Activated CD4-positive, alpha-beta T cell treated with anti-CD3 and anti-CD28 coated beads, Interleukin-2, amount 50 U/mL, for 24 hours (primary cell): ENCODE measurements at places on chromosomes 2 and 18.
A peak's percentile ranks its signal among the peaks of the same experiment; 100 is the strongest.

DNA sequence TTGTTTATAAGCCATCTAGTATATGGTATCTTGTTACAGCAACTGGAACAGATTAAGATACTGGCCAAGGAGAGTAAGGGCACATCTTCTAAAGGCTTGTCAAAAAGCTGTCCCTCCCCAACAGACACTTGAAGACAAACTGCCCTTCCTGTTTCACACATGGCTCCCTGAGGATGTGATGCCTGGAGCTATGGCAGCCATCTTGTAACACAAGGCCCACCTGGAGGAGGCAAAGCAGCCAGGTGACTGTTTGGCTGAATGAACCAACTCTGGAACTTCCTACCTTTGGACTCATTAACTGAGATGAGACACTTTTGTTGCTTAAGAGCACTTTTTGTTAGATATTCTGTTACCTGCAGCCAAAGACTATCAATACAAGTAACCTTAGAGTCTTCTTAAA is 54.4 kb downstream of the SNORC start:
- no peak for DNase-seq

DNA sequence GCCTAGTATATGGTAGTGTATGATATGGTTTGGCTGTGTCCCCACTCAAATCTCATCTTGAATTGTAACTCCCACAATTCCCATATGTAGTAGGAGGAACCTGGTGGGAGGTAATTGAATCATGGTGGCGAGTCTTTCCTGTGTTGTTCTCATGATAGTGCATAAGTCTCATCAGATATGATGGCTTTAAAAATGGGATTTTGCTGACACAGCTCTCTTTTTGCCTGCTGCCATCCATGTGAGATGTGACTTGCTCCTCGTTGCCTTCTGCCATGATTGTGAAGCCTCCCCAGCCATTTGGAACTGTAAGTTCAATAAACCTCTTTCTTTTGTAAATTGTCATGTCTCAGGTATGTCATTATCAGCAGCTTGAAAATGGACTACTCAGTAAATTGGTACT is 9.5 kb upstream of the SCN1A start:
- DNase-seq, result no peak

GRCh38 chr2:107414376-107414775 is 412.3 kb upstream of the RGPD4 start:
- DNase-seq, result no peak

GRCh38 chr2:62686012-62686685 is 19.4 kb upstream of the EHBP1 start:
- DNase-seq, result no peak

DNA sequence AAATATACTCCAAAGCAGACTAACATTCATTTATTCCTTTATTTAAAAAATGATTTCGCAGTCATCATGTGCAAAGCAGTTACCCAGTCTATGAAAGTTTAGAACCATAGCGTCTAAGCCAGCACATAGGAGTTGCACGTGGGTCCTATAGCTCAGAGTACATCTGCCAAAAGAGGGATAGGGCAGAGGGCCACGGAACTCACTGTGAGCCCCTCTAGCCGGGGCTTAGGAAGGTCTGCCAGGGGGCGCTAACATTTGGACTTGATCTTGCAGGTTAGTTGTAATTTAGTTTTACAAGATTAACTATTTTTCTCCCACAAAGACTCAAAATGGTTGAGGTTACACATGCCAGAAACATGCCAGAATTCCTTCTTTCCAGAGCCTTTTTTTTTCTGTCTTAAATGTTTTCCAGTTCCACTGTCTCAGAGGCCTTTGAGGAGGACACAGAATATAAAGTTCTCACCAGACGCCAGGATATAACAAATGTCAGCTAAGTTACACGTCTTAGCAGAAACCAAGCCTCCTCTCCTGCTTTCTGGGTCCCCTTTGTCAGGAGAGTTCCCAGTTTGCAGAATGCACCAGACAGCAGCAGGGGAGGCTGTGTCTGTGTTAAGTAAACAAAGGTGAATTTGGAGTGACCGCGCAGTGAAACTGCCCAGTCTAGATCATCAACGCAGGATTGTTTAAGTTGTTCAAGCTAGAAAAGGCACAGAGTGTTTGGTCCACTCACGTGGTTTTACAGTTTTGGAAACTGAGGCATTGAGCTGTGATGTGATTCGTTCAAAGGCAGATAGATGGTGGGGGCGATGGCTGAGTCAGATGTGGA is 292.0 kb downstream of the PRKCE start:
- DNase-seq, result no peak

GRCh38 chr18:79062806-79063205 is 6.4 kb upstream of the ATP9B start:
- no peak for DNase-seq

- no peak for DNase-seq
These were observed 21.0 kb upstream of the ARMC9 start for GRCh38 chr2:231177156-231178025.

DNA sequence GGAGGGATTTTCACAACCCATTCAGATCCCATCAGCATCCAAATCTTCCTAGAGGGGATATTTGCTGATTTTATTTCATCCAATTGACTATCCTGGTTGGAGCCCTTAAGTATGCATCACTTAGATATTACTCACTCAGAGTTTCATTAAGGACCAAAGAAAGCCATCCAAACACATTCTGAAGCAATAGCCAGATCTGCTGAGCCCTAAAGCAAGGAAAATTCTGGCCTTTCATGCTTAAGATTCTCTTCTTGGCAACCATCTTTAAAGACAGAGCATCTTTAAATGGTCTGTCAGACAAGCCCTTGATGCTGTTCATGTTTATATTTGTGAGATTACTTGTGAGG is 40.9 kb upstream of the C1D start:
- DNase-seq, result no peak

GRCh38 chr2:62727876-62728566 is 22.5 kb downstream of the EHBP1 start:
- DNase-seq, result no peak

DNA sequence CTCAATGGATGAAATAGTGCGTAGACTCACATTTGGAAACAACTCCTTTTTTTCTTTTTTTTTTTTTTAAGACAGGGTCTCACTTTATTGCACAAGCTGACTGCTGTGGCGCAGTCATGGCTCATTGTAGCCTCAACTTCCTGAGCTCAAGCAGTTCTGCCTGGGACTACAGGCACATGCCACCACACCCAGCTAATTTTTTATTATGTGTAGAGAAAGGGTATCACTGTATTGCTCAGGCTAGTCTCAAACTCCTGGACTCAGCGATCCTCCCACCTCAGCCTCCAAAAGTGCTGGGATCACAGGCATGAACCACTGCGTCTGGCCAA is 17.4 kb downstream of the HAT1 start:
- DNase-seq, result no peak

DNA sequence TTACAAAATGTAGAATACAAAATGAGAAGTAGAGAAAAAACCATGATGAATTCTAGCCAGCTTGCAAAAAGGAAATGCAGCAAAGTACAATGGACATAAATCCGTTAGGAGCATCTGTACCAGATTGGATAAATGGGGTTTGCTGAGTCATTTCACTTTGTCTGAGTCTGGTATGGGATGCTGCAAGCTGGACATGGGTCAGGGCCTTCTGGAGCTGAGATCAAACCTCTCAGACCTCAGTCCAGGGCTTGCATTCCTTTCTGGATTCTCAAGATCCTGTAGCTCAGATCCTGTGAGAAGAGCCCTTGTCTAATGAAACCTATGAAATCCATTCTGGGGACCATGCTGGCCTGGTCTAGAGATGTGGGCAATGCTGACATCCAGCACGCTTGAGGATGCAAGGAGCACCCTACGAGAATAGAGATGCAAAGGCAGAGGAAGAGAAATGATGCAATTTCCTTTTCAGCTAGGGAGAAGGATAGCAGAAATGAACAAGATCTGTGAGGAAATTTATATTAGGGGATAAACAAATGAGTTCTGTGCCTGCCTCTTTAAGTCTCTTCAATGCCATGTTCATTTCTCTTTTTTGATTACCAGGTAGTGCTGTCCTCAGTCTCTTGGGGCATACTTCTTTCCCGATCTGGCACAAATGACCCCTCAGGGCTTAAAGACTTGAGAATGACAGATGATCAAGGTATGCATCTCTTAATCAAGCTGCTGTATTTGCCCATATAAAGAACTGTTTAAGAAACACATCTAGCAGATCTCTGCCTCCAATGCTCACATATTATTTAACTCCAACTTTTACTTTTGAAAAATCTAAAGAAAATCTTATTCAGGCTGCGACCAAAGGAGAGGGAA is 230.4 kb downstream of the MEIS1 start:
- no peak for DNase-seq

DNA sequence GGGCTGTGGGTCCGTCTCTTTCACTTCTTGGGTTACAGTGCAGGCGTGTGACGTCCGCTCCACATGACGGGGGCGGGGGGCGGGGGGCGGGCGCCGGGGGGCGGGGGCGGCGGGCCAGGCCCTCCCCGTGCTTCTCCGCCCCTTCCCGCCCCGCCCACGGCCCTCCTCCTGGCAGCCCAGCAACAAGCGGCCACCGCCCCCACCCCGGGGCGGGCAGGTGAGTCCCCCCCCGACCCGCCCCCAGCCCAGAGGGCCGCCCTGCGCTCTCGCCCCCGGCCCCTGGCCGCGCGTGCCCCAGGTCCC is 3.6 kb downstream of the ZNF516 start:
- peak; percentile 39 for DNase-seq

DNA sequence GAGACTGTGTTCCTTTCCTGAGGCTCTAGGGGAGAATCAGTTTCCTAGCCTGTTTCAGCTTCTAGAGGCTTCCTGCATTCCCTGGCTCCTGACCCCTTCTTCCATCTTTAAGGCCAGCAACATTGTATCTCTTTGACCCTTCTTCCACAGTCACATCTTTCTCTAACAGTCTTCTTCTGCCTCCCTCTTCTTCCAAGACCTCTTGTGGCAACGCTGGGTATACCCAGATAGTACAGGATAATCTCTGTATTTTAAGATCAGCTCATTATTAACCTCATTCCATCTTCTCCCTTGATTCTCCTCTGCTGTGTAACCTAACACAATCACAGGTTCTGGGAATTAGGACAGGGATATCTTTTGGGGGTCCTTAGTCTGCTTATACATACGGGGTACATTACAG is 8.9 kb upstream of the MYL12A start:
- no peak for DNase-seq

- no peak for DNase-seq
These were observed 49.8 kb downstream of the SLC66A2 start for GRCh38 chr18:79901665-79902064.

- no peak for DNase-seq
These were observed 624 bp downstream of the ZNF516 start for GRCh38 chr18:76494231-76495005.
